Astrocyte of the spinal cord (primary cell): ENCODE measurements at places on chromosomes 16 and 17.
A peak's percentile ranks its signal among the peaks of the same experiment; 100 is the strongest.

GRCh38 chr16:53529513-53529912 is 26.5 kb upstream of the AKTIP start:
- DNase-seq: no peak

GRCh38 chr16:74226338-74226954 is 70.2 kb upstream of the PSMD7 start:
- DNase-seq: peak; percentile 25

DNA sequence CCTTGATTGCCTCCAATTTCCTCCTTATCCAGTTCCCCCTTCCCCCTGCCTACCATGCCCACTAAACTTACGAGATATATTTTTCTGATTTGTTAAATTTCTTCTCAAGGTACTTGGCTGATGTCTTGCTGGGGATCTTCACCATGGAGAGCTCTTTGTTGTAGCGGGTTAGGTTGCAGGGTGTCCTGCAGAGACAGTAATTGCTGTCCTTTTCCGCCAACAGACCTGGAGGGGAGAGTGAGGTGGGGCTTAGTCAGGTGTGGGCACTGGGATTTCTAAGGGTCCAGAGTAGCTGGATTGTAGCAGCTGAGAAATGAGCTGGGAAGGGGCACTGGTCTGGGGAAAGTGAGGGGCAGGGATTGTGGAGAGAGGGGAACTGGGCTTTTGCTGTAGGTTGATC is 32.1 kb downstream of the SPACA3 start:
- DNase-seq: no peak

GRCh38 chr17:65418622-65419021 is 142.8 kb downstream of the AXIN2 start:
- no peak for DNase-seq

- no peak for DNase-seq
Measured at GRCh38 chr16:74184839-74185238, 111.8 kb upstream of the PSMD7 start.

DNA sequence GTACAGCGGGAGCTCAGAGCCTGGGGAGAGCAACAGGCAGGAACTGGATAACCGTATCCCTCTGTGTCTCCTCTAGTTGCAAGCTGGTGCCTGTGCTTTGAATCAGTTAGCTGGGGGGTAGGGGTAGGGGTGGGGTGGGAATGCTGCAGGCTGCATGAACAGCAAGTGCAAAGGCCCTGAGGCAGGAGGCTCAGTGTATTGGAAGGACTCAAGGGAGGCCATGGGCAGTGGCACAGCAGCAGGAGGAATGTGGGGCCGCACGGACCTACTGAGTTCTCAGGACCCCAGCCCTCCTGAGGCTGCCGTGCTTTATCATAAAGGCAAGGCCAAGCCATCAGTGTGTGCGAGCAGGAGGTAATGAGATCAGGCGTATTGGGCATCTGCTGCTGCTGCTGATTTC is 3.3 kb downstream of the KATNB1 start:
- no peak for DNase-seq

GRCh38 chr16:64089697-64090096 is 1032.2 kb downstream of the CDH11 start:
- DNase-seq: peak; percentile 27

- no peak for DNase-seq
Measured at GRCh38 chr17:82979718-82980117, 99.7 kb upstream of the METRNL start.

DNA sequence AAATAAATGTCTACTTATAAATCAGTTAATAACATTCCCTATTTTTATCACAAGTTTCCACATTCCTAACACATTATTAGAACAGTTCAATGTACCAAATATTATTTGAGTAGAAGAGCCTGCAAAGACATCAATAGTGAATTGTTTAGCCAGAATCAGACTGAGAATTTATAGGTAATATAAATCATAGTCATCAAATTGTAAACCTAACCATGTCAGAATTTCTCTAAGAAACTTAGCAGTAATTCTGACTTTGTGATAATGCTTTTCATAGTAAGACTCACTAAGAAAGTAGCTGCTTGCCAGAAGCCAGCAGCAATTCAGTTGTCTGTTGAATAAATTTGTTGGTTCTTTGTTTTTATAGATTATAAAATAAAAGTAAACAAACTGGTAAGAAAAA is 111.3 kb downstream of the USP32 start:
- no peak for DNase-seq

GRCh38 chr16:67088551-67088950 is 21.2 kb upstream of the PHAF1 start:
- DNase-seq: no peak

GRCh38 chr17:78197147-78197832 is 10.1 kb downstream of the AFMID start:
- peak; percentile 30 for DNase-seq

- DNase-seq: no peak
Measured at GRCh38 chr17:1473170-1473569, 17.1 kb upstream of the CRK start.

- peak; percentile 29 for DNase-seq
Measured at GRCh38 chr17:17391668-17392370, 85.0 kb upstream of the MED9 start.

GRCh38 chr17:72145962-72146361 is 25.1 kb downstream of the SOX9 start:
- peak; percentile 14 for DNase-seq

GRCh38 chr17:67324330-67324729 is 42.0 kb downstream of the PSMD12 start:
- DNase-seq: no peak

DNA sequence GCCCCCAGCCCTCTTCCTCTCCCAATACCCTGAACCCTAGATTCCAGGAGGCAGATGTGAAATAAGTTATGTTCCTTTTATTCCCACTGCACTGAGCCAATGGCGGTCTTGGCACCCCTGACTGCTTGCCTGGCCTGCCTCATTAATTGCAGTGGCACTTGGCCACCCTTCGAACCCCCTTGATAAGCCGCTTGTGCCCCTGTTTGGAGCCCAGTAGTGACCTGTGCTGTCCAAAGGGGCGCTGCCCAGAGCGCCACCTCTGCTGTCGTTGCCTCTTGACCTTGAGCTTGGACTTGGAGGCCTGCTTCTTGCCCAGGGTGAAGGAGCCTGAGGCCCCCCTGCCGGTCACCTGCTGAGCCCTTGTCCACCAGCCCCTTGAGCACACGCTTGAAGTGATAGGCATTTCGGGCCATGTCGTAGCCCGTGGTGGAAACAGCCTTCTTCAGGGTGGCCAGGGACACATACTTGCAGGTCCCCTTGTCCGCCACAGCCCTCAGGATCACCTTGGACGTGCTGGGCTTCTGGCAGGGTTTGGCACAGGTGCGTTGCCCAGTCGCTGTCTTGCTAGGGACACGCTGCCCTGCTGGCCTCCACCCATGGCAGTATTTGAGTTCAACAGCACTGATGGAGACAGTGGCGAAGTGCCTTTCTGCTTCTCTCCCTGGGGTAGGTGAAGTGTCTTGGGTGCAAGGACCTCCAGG is 5.7 kb downstream of the SGCA start:
- no peak for DNase-seq
